Activated CD4-positive, alpha-beta T cell treated with anti-CD3 and anti-CD28 coated beads for 36 hours (primary cell): ENCODE measurements at places on chromosomes 3 and 15.
A peak's percentile ranks its signal among the peaks of the same experiment; 100 is the strongest.

GRCh38 chr3:15601046-15601398 lies 347 bp downstream of the HACL1 start:
- DNase-seq, result no peak

DNA sequence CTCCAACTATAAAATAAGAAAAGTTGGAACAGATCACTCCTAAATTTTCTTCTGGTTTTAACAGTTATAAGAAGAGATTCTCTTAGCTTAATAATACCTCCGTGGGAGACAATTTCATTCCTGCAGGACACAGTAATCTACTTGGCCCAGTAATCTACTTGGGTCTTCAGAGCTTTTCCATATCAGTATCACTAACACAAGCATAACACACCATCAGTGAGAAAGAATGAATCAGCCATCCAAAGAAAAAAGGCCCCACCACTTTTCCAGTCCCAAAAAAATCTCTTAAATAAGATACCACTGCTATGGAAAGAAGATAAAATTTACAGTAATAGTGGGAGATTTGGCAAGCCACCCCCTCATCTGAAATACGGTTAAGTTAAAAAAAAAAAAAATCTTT lies 20.2 kb downstream of the SIN3A start:
- DNase-seq, result no peak

GRCh38 chr15:36358523-36358922 lies 220.9 kb upstream of the CDIN1 start:
- no peak for DNase-seq

DNA sequence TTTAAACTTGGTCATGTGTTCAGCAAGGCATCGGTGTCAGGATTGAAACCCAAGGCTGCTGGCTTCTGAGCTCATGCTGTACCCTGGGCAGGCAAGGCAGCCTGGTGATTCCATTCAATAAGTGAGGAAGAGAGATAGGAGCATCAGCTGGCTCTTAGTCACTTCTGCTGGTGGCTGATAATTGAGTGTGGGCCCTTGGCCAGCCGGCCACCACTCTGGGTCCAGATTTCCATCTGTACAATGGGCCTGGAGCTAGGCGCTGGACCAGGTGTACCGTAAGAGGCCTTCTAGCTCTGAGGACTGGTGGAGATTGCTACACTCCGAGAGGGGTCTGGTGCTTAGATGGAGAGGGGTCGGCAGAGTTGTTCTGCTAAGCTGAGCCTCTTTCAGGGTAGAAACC lies 4.3 kb downstream of the CD276 start:
- DNase-seq, result no peak

- no peak for DNase-seq
Observed at GRCh38 chr15:64925335-64926330, 13.9 kb downstream of the ANKDD1A start.

DNA sequence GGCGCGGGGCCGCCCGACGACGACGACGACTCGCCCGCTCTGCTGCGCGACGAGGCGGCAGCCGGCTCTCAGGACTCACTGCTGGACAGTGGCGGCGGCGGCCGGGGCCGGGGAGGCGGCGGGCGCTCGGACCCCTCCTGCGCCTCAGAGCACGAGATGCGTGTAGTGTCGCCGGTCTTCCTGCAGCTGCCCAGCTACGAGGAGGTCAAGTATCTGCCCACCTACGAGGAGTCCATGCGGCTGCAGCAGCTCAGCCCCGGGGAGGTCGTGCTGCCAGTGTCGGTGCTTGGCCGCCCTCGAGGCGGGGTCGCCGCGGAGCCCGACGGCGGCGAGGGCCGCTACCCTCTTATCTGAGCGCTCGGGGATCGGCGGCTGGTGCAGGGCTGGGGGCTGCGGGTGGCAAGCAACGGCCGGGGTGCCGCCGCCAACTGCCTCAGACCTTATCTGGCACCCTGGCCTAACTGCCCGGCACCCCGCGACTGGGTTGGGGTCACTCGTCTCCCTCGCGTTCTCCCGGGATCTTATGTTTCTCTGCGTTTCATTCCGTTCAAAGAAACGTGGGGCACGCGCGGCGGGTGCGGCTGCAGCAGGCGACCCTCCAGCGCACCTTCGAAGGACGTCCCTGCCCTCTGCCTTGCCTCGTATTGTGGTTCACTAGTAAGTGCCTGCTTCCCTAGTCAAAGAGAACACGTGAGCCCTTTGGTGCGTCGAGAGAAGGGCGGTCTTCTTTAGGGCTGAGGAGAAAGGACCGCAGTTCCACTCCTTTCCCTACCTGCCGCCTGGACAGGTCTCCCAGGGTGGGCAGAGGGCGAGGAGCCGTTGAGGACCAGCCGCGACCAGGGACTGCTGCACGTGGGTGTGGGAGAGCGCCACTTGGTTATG lies 1.0 kb downstream of the C3orf80 start:
- DNase-seq, result peak; percentile 19

DNA sequence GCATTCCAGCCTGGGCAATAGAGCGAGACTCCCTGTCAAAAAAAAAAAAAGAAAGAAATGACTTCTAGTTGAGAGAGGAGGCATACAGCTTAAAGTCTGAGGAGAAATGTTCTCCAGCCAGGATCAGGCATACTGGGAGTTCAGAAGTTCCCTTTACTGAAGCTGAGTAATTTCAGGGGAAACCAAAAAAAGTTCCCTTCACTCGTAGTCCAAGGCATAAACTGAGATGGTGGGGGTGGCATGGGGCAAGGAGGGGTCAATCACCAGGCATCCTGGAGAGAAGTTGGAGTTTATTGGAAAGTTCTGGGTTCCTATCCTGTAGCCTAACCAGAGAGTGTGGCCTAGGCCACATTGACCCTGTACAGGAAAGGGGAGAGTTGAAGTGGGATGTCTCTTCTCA lies 5.9 kb downstream of the GPX1 start:
- no peak for DNase-seq

DNA sequence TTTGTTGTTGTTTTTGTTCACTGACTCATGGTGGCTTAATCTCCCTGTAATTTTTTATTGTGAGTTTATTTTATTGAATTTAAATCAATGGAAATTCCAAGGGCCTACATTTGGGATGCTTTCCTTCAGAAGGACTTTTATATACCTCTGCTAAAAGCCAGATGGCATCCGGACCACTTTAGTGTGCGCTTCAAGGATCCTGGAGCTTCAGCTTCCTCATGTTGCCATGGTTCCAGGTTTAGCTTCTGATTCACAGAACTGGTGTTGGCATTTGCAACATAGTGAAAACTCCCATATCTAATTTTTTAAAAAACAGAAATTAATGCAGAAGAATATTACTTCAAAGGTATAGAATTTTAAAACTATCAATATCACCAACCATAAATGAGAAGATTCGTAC lies 8.5 kb upstream of the HACD2 start:
- no peak for DNase-seq

DNA sequence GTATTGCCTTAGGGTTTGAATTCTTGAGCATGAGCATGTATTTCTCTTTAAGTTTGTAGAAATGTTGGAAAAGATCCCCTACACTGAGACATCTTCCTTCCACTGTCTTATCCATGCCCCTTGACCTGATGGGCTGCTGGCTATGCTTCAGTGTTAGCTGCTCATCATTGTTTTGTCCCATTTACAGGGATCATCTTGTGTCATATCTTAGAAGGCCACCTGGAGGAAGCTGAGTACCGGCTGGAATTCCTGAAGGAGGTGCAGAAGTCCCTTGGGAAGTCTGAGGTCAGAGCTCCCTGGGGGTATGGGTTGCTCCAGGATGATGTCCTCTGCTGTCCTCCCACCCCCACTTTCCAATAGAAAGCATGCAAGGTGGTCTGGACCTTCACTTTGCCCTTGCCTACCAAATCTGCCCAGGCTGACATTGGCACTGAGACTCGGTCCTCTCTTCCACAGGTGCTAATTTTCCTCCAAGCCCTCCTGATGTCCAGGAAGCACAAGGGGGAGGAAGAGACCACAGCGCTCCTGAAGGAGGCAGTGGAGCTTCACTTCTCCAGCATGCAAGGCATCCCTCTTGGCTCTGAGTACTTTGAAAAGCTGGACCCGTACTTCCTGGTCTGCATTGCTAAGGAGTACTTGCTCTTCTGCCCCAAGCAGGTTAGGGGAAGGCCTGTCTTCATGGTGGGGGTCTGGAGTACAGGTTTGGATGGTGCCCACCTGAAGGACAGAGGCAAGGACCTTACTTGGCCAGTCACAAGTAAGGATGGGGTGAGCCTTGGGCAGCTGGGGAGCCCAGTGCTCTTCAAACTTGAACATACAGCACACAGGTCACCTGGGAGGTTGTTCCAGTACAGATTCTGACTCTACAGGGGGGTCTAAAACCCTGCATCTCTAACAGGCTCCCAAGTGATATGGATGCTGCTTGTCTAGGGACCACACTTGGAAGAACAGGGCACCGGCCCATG lies 17.7 kb downstream of the TTC21A start:
- DNase-seq, result no peak

DNA sequence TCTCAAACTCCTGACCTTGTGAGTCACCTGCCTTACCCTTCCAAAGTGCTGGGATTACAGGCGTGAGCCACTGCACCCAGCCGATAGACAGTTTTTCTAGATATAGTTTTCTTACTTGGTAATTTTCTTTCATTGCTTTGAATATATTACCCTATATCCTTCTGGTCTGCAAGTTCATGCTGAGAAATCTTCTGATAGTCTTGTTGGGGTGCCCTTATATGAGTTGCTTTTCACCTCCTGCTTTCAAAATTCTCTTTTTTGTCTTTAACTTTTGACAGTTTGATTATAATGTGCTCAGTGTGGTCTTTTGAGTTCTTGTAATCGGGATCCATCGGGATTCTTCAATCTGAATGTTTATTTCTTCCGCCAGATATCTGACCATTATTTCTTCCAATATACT lies 217.3 kb downstream of the GREM1 start:
- no peak for DNase-seq

DNA sequence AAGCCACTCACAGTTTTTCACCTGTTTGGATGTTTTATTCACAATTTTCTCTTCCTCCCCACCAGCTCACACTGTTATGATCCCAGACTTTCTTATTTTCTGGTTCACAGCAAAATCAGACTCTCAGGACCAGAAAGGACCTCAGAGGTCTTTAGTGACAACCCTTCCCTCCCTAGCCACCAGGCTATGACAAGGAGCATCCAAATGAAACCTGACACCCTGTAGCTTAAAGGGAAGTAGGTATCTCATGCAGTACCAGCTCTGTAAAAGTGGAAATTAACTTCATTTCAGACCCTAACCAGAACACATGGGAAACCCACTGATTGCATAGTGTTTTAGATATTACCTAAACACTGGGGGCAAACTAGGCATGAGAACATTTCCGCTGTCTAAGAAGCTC lies 45.3 kb downstream of the ATP13A5 start:
- DNase-seq, result no peak

DNA sequence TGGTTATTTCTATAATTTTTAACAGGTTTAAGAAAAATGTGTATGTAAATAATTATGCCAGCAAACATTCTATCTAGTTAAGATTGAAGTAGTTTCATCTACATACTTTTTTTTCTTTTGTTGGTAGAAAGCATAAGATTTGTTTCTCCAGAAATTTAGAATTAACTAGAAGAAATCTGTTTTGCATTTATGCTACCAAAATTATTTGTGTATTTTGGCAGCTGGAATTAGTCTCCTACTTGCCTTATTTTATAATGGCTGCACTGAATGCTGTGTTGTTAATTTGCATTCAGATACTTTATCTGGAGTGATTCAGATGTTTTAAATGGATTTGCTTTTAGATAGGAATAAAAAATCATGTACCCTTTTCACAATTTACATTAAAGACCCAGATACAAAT lies 100.2 kb upstream of the NAALADL2 start:
- DNase-seq, result no peak

GRCh38 chr3:162295323-162295983 lies 798.8 kb downstream of the OTOL1 start:
- DNase-seq, result no peak

- DNase-seq, result peak; percentile 84
Observed at GRCh38 chr3:23999012-23999641, 54.0 kb downstream of the NR1D2 start.

GRCh38 chr3:104044002-104044401 lies 1322.7 kb upstream of the ALCAM start:
- no peak for DNase-seq

DNA sequence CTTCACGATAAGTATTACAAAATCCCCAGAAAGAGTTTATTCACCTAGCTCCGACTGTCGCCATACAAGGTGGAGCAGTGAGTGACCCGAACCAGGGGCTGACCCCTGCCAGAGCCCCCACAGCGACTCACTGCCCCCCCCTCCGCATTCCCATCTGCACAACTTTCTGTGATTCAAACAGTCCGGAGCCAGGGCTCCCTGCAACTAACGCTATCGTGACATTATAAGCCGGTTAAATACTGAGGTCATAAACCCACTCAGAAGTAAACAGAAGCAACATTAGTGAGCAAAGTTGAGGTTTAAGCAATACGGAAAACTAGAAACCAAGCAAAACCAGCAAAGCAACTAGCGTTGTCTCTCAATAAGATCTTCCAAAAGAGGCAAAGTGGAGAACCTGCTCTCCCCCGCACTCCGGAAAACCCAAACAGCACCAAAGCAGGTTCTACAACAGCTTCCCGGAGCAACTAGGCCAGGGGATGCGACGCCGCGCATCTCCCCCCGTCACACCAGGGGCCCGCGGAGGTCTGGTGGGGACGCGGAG lies 642 bp downstream of the SCAP start:
- peak; percentile 25 for DNase-seq

DNA sequence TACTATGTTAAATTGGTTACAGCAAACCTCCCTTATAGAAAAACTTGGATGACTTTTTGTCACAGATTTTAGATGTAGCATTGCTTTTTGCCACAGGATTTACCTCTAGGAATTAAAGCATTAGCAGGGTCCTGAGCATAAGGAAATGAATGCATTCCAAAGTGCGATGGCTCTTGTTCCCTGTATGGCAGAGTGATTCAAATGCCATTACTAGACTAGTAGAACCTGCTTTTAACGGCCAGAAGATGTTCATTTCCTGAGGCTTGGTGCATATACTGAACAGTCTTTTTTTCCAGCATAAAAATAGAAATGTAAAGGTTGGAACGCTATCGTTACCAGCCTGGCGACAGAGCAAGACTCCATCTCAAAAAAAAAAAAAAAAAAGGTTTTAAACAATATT lies 59.4 kb downstream of the WNT5A start:
- DNase-seq, result no peak

DNA sequence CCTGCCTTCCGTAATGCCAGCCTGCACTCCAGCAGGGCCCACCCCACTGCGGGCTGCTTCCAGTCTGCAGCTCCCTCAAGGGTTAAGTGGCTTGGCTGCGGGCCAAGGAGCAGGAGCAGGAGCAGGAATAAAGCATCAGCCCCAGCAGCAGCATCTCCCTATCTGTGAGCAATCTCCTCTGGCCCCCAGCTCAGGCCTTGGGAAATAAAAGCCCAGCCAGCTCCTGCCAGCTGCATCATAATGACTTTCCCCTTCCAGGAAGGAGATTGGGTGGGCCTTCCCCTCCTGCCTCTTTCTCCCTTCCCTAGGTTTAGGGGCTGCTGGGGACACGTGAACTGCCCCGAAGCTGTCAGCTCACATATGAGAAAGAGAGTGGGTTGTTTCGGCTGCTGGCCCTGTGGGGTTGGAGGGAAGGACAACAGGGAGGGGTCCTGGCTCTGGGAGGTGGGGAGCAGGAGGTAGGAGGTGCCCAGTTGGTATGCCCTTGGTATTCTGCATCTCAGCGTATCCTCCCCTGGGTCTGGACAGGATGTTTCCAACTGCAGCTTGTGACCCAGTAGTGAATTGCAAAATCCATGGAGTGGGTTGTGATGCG lies 34.6 kb upstream of the FGD5 start:
- no peak for DNase-seq
